ENCODE measurements at places on chromosomes 16 and 17.

DNA sequence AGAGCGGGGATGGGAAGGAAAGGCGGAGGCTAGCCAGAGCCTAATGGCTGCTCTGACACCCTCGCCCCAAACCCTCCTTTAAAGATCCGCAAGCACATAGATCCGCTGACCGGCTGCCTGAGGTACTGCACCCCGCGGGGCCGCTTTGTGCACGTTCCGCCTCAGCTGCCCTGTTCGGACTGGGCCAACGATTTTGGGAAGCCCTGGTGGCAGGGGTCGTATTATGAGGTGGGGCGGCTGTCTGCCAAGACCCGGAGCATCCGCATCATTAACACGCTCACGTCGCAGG lies 663 bp downstream of the CYB5D1 start:
- no peak for DNase-seq

GRCh38 chr16:62596584-62596983 lies 560.3 kb upstream of the CDH8 start:
- DNase-seq, result no peak

DNA sequence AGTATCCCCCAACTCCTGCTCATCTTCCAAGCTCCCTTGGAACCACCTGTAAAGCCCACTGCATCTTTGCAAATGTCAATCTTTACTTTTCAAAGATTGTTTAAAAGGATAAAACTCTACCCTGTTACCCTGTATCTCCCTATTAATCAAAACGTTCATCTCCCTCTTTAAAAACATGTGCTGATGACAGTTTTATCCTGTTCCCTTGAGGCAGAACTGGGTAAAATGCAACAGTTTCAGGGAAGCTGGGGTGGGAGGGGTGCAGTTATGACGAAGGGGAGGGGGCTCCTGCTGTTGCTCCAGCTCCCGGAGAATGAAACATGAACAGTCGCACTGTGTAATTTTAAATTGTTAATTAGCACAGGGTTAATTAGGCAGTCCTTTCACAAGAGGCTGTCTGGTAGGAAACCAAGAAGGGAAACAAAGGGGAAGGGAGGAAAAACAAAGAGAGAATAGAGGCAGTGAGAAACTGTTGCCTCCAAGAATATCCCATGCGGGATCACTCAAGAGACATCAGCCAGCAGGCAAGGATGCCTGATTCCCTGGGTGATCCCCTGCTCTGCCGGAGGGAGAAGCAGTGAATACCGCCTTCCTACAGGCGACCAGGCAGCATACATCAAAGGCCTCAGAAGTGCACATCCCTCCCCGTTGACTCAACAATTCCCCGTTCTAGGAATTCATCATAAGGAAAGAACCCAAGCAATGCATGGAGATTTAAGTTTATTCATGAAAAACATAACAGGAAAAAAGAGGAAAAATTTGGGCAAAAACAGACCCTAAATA lies 84.2 kb downstream of the ZFHX3 start:
- DNase-seq, result no peak

GRCh38 chr16:2854700-2855309 lies 3.2 kb downstream of the PRSS22 start:
- DNase-seq, result no peak

GRCh38 chr16:65622151-65622550 lies 500.3 kb upstream of the CDH11 start:
- no peak for DNase-seq

DNA sequence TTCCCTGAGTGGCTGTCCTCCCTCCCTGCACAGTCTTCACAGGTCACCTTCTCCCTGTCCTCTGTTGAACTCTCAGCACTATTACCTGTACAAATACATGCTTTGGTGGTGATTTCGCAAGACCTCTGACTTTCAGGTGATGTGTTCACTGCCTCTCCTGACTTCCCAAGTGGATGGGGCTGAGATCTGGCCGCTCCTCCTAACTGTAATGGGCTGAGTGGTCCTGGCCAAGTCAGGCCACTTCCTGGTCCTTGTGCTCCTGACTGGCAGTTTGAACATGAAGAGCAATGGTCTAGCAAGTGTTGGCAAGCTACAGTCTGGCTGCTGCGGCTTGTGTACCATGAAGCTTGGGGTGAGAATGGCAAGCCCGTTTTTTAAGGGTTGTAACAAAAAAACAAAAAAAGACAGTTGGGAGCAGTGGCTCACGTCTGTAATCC lies 11.7 kb upstream of the TMED6 start:
- no peak for DNase-seq

DNA sequence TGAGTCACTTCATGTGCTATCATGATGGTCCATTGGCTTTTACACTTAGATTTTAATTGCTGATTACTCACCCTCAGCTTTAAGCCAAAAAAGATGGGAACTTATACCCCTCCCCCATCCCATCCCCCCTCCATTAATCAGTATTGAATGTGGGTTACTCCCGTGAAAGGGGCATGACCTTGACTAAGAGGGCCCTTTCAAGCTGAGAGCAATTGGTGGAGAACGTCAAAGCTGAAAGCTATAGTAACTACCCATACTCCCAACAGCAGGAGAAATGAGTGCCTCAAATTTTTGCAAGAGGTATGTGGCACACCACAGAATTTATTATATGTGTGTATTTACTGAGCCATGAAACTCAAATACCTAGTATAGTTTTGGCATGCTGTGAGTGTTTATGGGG lies 99.7 kb upstream of the CDH8 start:
- no peak for DNase-seq

- peak; percentile 75 for DNase-seq
Observed at GRCh38 chr16:15642557-15643047, 352 bp downstream of the MARF1 start.

- no peak for DNase-seq
Observed at GRCh38 chr16:19419698-19420075, 2.0 kb downstream of the TMC5 start.

DNA sequence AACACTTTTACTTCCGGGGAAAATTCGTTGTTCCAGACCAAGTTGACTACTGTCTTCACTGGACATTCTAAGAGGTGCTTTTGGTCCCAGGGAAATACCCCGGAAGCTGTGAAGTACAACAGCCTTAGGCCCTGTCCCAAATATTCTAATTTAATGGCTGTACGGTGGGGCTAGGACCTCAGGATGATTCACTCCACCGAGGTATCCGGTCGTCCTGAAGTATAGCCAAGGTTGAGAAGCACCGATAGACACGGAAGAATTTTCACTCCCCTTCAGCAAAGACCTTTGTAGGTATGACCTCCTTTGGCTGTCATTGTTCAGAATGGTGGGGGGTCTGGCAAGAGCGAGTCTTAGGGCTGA lies 34.9 kb upstream of the ARL4D start:
- DNase-seq, result no peak

DNA sequence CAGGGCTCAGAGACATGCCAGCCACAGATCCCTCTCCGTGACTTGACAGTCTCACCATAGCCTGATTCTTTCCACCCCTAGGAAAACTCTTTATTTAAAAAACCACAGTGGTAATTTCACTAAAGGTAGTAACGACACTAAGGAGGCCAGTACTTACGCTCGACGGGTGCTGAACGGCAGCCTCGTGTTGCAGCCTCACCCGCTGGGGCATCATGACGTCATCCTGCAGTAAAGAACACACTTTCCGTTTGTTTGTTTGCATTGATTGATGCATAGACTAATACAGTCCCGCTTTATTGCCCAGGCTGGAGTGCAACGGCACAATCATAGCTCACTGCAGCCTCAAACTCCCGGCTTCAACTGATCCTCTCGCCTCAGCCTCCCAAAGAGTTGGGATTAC lies 65.1 kb upstream of the METRNL start:
- DNase-seq, result no peak

DNA sequence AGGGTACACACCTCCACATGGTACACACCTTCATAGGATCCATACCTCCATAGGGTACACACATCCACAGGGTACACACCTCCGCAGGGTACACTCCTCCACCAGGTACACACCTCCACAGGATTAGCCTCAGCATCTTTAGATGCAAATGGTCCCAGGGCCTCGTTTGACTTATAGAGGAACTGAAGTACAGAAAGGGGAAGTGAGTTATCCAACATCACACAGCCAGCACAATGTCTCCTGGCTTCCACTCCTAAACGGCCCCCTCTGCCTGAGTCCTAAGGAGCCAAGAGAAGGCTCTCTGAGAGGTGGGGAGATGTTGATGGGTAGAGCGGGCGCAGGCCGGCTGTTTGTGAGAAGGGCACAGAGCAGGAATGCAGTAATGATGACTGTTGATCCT lies 12.0 kb downstream of the FOXN1 start:
- DNase-seq, result no peak

GRCh38 chr17:37384560-37385149 lies 8.9 kb downstream of the C17orf78 start:
- no peak for DNase-seq

DNA sequence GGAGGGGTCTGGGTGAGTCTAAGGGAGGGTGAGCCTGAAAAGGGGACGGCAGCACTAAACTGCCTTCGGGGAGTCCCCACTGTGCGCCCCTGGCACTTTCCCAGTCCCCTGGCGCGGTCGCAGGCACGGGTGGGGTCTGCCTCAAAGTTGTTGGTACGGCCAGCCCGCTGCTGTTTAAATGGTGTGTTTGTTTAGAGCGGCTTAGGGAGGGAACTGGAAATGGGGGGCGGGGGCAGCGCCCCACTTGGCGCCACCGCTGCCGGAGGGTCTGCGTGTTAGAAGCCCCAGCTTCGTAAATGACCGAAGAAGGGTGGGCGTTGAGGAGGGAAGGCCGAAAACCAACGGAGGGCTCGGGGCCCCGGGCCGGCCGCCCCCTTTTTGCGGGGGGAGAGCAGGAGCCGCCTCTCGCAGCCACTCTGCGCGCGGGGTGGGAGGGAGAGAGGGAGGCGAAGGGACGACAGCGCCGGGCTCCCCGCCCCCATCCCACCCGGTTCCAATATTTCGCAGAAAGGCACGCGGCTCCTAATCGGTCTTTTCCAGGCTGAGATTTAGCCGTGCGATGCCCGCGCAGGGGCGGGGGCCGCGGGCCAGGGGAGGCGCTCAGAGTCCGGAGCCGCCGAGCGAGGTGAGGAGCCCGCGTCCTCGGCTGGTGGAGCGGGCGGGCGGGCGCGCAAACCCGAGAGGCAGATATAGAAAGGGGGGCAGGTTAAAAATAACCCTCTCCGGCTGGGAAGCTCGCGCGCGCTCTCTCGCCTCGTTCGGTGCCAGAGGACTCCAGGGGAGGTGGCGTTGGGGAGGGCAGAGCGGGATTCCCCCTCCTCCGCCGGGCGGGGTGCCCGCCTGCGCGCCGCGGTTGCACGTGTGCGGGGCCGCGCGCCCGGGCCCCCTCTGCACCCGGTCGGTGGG lies 54.9 kb downstream of the SREBF1 start:
- DNase-seq, result no peak

GRCh38 chr16:20874088-20874581 lies 26.0 kb downstream of the DCUN1D3 start:
- no peak for DNase-seq

- no peak for DNase-seq
Observed at GRCh38 chr17:77528516-77529327, 388.0 kb downstream of the SEC14L1 start.

DNA sequence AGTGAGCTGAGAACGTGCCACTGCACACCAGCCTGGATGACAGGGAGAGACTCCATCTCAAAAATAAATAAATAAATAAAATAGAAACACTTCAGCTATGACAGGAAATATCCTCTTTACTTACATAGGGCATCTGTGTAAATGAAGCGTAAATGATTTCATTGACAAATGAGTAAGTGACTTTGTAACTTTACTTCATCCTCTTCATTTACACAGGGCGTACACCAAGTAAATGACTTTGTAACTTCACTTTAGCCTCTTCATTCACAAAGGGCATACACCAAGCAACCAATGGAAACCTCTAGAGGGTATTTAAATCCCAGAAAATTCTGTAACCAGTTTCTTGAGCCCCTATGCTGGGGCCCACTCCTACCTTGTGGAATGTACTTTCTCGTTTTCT lies 16.2 kb upstream of the KLHDC4 start:
- DNase-seq, result no peak

- DNase-seq, result no peak
Observed at GRCh38 chr16:79712276-79712675, 111.7 kb upstream of the MAF start.

- no peak for DNase-seq
Observed at GRCh38 chr16:74740795-74741304, 33.8 kb downstream of the FA2H start.
